ENCODE measurements at places on chromosomes 6 and 20.

DNA sequence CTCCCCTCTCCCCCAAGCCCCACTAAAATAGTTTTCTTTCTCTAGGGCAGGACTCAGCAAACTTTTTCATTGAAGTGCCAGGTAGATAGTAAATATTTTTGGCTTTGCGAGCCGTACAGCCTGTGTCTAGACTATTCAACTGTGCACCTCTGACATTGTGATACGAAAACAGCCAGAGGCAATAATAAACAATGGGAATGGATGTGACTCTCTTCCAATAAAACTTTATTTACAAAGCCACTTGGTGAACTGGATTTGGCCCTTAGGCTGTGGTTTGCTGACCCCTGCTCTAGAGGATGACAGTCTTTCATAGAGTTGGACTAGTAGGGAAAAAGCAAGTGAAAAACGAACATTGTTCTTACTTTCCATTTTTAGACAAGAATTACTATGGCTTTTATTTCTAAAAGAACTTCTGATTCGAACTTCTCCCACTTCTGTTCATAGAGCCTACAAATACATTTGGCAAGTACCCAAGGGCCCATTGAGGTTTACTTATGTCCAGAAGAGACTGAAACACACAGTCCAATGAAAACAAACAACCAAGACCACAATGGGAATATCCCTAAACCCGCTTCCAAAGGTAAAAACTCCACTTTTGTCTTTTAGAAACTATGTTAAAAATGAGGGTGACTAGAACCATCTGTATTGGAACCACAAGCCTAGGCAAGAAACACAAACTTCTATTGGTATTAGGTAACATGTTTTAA is 46.4 kb upstream of the CDKAL1 start:
- H3K4me1 ChIP-seq = no peaks in the 10 kb centered on the region
- H3K36me3 ChIP-seq = peaks cover 4% of the 10 kb centered on the region
- H3K4me3 ChIP-seq = no peak overlapping the region
- H3K27ac ChIP-seq = no peak overlapping the region
- H3K27me3 ChIP-seq = no peaks in the 10 kb centered on the region

DNA sequence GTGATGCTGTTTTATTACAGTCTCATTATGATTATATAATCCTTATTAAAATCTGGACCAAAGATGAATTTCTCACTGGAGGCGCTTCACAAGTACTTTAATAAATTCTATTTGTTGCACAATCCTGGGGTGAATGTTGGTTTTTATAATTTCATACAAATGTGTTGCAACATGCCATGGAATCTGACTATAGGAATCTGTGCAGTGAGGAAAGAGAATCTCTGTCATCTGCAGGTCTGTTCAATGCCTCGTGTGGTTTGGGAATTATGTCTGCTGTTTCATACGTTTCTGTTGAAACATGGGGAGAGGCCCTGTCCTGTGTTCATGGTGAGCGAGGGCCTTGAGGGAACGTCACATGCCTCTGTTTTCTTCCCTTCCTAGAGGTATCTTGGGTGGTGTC is 277.3 kb downstream of the CDH4 start:
- H3K4me3 ChIP-seq = no peak overlapping the region
- no peak for DNase-seq
- H3K4me1 ChIP-seq = no peaks in the 10 kb centered on the region
- no peaks in the 10 kb centered on the region for H3K27me3 ChIP-seq
- no peak overlapping the region for H3K27ac ChIP-seq

DNA sequence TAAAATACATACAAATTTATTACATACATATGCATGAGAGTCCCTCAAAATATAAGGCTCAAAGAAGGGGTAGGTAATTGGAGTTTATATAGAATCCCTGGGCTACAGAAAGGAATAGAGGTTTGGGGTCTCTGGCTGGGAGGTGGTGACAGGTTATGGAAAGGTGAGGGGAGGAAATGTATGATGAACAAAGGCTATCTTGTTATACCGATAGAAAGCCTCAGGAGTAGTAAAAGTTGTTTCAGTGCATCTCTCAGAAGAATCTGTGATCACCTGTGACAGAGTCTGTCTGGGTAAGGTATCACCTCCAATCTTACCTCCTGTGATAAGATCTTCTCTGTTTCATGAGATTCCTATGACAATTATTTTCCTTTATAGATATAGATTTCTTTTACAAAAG is 252.9 kb upstream of the AGPAT4 start:
- DNase-seq = no peak
- no peaks in the 10 kb centered on the region for H3K27me3 ChIP-seq
- no peak overlapping the region for H3K27ac ChIP-seq
- H3K4me3 ChIP-seq = no peak overlapping the region
- no peaks in the 10 kb centered on the region for H3K4me1 ChIP-seq

DNA sequence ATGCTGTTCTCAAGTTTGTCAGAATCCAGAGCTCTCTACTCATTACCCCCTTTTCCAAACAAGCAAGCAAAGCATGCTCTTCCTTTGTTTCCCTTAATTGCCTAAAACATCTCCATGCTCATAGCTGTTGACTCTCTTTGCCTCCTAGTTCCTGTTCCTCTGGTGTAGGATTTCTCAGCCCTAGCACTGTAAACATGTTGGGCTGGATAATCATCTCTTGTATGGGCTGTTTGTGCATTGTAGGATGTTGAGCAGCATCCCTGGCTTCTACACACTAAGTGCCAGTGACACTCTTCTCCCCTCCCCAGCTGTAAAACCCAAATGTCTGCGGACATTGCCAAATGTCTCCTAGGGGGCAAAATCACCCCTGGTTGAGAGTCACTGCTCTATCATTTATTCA is 14.0 kb downstream of the PPARD start:
- H3K4me1 ChIP-seq = peaks cover 6% of the 10 kb centered on the region
- H3K36me3 ChIP-seq = peaks cover 9% of the 10 kb centered on the region
- no peaks in the 10 kb centered on the region for H3K27me3 ChIP-seq
- no peak overlapping the region for H3K4me3 ChIP-seq
- H3K27ac ChIP-seq = no peak overlapping the region
- DNase-seq = no peak

GRCh38 chr20:23446505-23446904 is 6.2 kb downstream of the CST11 start:
- H3K36me3 ChIP-seq = no peaks in the 10 kb centered on the region
- no peak overlapping the region for H3K4me3 ChIP-seq
- peak; percentile 48 for DNase-seq
- H3K27ac ChIP-seq = no peak overlapping the region

GRCh38 chr6:49453221-49453620 is 9.8 kb downstream of the MMUT start:
- H3K36me3 ChIP-seq = no peaks in the 10 kb centered on the region
- no peaks in the 10 kb centered on the region for H3K4me1 ChIP-seq
- H3K4me3 ChIP-seq = no peak overlapping the region
- DNase-seq = peak; percentile 19
- H3K27me3 ChIP-seq = no peaks in the 10 kb centered on the region

DNA sequence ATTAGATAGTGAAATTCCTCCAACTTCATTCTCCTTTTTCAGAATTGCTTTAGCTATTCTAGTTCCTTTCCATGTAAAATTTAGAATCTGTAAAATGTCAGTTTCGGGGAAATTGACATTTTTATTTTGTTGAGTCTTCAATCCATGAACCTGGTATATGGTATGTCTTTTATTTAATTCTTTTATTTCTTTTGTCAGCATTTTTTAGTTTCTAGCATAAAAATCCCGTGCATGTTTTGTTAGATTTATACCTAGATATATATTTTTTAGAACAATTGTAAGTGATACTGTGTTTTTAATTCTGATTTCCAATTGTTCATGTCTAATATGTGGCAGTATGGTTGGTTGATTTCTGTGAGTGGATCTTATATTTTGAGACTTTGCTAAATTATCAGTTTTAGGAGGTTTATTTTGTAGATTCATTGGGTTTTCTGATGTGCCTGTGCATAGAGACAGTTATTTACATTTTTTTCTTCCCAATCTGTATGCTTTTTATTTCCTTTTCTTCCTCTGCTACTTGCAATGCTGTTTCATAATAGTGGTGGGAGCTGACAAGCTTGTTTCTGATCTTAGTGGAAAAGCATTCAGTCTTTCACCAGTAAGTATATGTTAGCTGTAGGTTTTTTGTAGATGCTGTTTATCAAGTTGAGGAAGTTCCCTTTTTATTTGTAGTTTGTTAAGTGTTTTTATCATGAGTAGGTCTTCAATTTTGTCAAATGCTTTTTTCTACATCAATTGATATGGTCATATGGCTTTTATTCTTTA is 13.7 kb downstream of the TAB2 start:
- H3K36me3 ChIP-seq = no peaks in the 10 kb centered on the region
- no peak for DNase-seq
- no peaks in the 10 kb centered on the region for H3K27me3 ChIP-seq
- H3K4me1 ChIP-seq = peaks cover 8% of the 10 kb centered on the region
- H3K4me3 ChIP-seq = no peak overlapping the region

GRCh38 chr6:113050010-113050858 is 703.1 kb downstream of the RFPL4B start:
- no peak overlapping the region for H3K4me3 ChIP-seq
- no peaks in the 10 kb centered on the region for H3K36me3 ChIP-seq
- no peaks in the 10 kb centered on the region for H3K27me3 ChIP-seq

DNA sequence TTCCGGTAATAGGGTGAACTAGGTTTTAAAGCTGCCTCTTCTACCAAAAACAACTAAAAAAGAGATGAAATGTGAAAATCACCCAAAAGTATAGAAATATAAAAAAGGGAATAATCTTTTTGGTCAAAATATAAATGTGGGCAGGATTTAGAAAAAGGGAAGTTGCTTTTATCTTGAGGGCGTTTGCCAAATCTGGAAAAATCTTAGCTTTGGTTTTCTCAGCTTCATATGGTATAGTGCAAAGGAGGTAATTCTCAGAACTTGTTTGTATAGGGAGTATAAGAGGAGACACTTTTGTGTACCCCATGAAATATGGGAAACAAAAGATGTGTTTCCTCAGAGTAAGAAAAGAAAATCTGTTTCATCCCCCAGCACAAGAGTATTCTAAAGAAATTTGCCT is 54.2 kb upstream of the TRIM26 start:
- no peaks in the 10 kb centered on the region for H3K27me3 ChIP-seq
- H3K36me3 ChIP-seq = no peaks in the 10 kb centered on the region
- H3K4me3 ChIP-seq = no peak overlapping the region
- H3K27ac ChIP-seq = no peak overlapping the region
- no peak for DNase-seq
- H3K4me1 ChIP-seq = peaks cover 4% of the 10 kb centered on the region

DNA sequence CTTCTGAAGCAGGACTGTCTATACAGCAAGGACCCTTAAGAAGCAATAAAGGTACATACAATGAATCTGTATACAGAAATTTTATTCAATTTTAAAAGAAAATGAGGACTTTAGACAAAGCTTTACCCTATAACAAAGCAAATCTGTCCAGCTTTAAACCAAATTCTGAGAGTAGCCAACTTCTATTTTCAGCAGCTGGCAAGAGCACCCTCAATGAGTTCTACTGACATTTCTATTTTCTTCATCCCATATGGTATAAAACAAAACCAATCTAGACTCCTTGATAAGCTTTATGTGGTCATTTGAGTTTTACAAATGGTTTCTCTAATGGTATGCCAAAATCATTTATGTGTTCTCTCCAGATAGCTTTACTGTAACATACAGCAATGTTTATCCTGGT is 12.7 kb downstream of the CPNE1 start:
- no peak for DNase-seq
- H3K4me1 ChIP-seq = no peaks in the 10 kb centered on the region
- no peak overlapping the region for H3K4me3 ChIP-seq
- H3K27ac ChIP-seq = no peak overlapping the region
- H3K36me3 ChIP-seq = peaks cover 7% of the 10 kb centered on the region

DNA sequence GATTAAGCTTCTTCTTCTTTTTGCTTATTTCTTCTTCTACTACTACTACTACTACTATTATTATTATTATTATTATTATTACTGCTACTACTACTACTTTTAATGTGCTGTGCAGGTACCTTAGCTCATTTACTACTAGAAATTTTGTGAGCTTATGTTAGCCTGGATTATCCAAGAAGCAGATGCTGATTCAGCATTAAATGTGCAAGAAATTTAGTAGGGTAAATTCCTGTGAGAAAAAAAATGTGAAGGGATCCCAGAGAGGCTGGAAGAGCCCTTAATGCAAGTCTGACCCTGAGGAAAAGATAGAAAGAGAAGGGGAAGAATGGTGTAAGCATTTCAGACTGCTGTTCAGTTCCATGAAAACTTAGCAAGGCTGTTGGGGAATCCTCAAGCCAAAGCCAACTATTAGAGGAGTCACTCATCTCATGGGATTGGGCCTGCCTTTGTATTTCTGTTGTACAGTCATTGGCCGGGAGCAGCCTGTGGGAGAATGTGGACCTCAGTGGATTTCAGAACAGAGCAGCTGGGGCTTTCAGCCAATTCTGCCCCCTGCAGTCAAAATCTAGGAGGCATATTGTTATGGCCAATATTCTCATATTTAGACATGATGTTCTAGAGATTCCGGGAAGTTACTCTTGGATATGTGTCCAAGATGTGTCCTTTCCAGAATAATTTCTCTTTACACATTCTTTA is 37.2 kb upstream of the TSPYL1 start:
- H3K27me3 ChIP-seq = no peaks in the 10 kb centered on the region
- no peaks in the 10 kb centered on the region for H3K36me3 ChIP-seq
- no peaks in the 10 kb centered on the region for H3K4me1 ChIP-seq
- no peak overlapping the region for H3K4me3 ChIP-seq

GRCh38 chr20:44552950-44553908 is 29.1 kb upstream of the PKIG start:
- H3K4me1 ChIP-seq = peaks cover 15% of the 10 kb centered on the region
- H3K27me3 ChIP-seq = no peaks in the 10 kb centered on the region
- no peak overlapping the region for H3K4me3 ChIP-seq
- DNase-seq = peak; percentile 92

- H3K4me3 ChIP-seq = no peak overlapping the region
- DNase-seq = peak; percentile 43
- no peaks in the 10 kb centered on the region for H3K4me1 ChIP-seq
- H3K27me3 ChIP-seq = no peaks in the 10 kb centered on the region
- peak overlapping the region; percentile 16 for H3K27ac ChIP-seq
- no peaks in the 10 kb centered on the region for H3K36me3 ChIP-seq
These were observed 593.9 kb downstream of the CD109 start for GRCh38 chr6:74289884-74290283.

DNA sequence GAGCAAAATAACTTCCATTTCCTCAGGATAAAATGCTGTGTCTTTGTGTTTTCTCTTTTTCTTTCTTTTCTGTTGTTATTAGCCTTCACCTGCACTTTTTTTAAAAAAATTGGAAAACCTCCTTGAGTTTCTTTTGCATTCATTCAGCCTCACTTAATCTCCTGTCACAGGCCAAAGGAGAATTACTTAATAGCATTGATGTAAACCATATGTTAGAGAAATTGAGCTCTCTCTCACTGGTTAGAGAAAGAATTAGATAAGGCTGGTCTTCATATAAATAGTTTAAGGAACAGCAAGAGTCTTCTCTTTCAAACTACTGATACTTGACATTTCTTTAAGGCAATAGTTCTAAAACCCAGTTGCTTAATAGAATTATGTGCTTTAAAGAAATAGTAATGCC is 564.2 kb downstream of the TFAP2B start:
- H3K36me3 ChIP-seq = no peaks in the 10 kb centered on the region
- no peak overlapping the region for H3K27ac ChIP-seq
- no peaks in the 10 kb centered on the region for H3K4me1 ChIP-seq
- DNase-seq = no peak
- no peak overlapping the region for H3K4me3 ChIP-seq

- no peak for DNase-seq
- H3K4me3 ChIP-seq = no peak overlapping the region
- no peak overlapping the region for H3K27ac ChIP-seq
- no peaks in the 10 kb centered on the region for H3K27me3 ChIP-seq
- peaks cover 3% of the 10 kb centered on the region for H3K4me1 ChIP-seq
These were observed 7.7 kb downstream of the HBS1L start for GRCh38 chr6:135046912-135047311.

GRCh38 chr6:106666282-106667021 is 37.1 kb downstream of the QRSL1 start:
- H3K27ac ChIP-seq = no peak overlapping the region
- H3K27me3 ChIP-seq = no peaks in the 10 kb centered on the region
- no peaks in the 10 kb centered on the region for H3K36me3 ChIP-seq
- no peaks in the 10 kb centered on the region for H3K4me1 ChIP-seq

Measured in fibroblast of lung (primary cell).